WTC11 (cell line): ENCODE measurements at places on chromosomes 5 and 9. TPM values are rescaled to one million over a fixed set of nuclear protein-coding genes. Genes with fewer than 3 reads are reported as not detected.

ANKRD34B gene
- total RNA-seq: 1.6 to 3.6 TPM (median 3.4 TPM) in 3 replicates

CCNB1 gene
- total RNA-seq: 277 to 312 TPM (median 282 TPM) in 3 replicates

DNA sequence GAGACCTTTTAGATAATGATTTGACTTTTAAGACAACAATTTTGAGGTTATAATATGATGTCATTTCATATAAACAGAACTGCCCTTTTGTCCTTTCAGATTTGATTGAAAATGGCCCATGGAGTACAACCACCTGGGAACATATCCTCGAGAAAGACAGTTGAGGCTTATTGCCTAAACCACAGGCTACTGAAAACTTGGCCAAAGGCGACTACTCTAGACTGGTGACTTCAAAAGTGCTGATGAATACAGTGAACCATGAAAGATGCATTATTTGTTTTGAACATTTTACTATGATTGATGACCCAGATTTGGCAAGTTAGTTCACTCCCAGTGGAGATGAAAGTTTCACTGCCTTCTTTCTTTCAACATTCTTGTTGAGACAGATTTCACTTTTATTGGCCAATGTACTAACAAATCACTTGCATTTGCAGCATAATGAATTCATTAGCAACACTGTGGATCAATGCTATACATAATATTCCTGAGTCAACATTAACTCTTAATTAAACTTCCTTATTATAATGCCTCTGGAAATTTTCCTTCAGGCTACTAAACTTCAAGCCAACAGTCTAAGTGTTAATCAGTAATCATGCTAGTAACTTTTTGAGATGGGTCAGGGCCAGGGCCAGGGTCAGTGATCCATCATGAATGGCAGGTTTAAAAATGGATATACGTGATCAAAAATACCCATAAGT lies 480.3 kb downstream of the RAB3C start:
- no peak for DNase-seq
- no peak overlapping the region for H3K4me3 ChIP-seq
- H3K4me1 ChIP-seq: peaks cover 10% of the 10 kb centered on the region
- peaks cover 7% of the 10 kb centered on the region for H3K27me3 ChIP-seq
- no peaks in the 10 kb centered on the region for H3K36me3 ChIP-seq

DNA sequence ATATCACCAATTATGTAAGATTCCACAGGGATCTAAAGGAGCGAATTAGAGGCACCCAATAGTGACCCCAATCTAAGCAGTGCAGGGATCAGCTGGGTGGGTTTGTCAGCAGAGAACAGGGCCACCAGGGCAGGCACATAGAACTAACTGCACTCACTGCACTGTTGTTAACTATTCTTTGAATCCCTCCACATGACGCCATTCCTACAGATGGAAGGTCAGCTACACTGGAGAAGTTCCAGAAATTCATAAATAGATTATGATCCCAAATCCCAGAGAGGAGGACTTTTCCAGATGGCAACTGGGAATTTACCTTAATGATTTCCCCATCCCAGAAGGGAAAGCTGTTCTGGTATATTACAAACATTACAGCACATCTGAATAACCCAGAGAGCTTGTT lies 84.2 kb downstream of the THBS4 start:
- H3K27me3 ChIP-seq: no peaks in the 10 kb centered on the region
- no peak for DNase-seq
- H3K4me3 ChIP-seq: no peak overlapping the region
- peaks cover 16% of the 10 kb centered on the region for H3K36me3 ChIP-seq
- no peak overlapping the region for H3K27ac ChIP-seq

- H3K36me3 ChIP-seq: no peaks in the 10 kb centered on the region
- peaks cover 34% of the 10 kb centered on the region for H3K4me1 ChIP-seq
- DNase-seq: no peak
- no peak overlapping the region for H3K4me3 ChIP-seq
- no peak overlapping the region for H3K27ac ChIP-seq
These were observed 131.1 kb downstream of the TLE1 start for GRCh38 chr9:81558091-81558830.

DNA sequence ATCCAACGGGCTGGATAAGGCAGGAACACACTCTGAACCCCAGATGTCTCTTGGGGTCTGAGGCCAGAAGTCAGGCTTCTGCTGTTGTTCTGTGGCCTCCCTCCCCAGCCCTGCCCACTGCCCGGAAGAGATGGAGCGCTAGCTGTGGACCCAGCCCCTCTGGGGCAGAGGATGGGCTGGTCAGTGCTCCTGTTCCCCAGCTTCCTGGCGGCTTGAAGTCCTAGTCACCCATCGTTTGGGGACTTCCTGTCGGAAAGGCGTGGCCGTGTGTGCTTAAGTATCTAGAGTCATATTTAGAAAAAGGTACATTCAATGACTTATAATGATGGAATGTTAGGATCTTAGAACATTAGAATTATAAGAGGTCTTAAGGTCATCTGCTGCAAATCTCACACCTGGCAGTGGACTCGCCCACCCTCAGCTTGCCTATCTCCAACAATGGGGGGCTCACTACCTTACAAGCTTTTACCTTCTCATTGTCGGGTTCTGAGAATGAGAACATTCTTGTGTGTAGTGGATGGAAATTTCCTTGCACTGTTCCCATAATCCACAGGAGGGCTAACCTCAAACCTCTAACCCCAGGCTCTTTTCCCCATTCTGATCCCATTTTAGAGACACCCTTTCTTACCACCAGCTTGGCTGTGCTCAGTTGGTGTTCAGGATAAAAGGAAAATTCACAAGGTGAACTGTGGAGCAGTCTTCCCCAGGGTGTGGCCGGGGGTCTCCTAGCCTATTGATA lies 13.4 kb upstream of the AIF1L start:
- no peak for DNase-seq
- no peak overlapping the region for H3K4me3 ChIP-seq
- no peaks in the 10 kb centered on the region; the same call in 1 of the 2 replicates for H3K36me3 ChIP-seq
- no peaks in the 10 kb centered on the region for H3K27me3 ChIP-seq
- no peaks in the 10 kb centered on the region for H3K4me1 ChIP-seq
- no peak overlapping the region for H3K27ac ChIP-seq

DNA sequence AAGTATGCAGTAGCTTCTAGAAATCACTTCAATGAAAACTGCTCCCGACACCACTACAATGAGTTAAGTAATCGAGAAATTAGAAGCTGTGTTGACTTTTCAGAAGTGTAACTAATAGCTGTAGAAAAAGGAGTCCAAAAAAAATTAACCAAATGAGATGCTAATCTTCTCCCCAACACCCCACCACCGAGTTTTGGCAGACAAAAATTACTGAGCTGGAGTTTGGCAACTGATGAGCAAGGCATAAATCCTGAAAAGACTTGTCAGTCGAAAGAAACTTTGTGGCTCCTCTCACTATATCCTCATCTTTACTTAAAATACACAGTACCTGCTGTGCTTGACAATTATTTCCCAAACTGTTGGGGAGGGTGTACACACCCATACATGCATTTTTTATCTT lies 191.9 kb downstream of the EBF1 start:
- no peaks in the 10 kb centered on the region for H3K27me3 ChIP-seq
- no peaks in the 10 kb centered on the region for H3K36me3 ChIP-seq

DNA sequence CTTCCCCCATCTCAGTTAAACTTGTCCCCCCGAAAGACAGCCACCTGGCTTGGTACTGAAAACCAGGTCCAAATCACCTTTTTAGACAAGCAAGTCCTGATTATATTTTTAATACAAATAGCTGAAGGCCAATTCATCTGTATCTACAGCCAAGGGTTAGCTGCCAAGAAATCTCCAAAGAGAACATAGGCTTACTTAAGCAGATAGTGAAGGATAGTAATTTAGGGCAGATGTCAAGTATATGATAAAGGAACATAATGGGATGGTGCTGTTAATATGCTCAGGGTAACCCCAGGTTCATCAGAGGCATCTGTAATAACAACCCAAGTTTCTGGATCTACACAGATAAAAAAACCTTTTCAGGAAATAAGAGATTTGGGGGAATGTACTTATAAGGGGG lies 133.0 kb downstream of the EBF1 start:
- peaks cover 38% of the 10 kb centered on the region for H3K27me3 ChIP-seq
- no peaks in the 10 kb centered on the region for H3K4me1 ChIP-seq
- H3K36me3 ChIP-seq: no peaks in the 10 kb centered on the region
- no peak overlapping the region for H3K27ac ChIP-seq
- H3K4me3 ChIP-seq: no peak overlapping the region

- H3K36me3 ChIP-seq: no peaks in the 10 kb centered on the region
- DNase-seq: no peak
- peaks cover 14% of the 10 kb centered on the region for H3K4me1 ChIP-seq
- H3K27ac ChIP-seq: no peak overlapping the region
- H3K4me3 ChIP-seq: no peak overlapping the region
These were observed 166.3 kb downstream of the ATP10B start for GRCh38 chr5:160685695-160686094.

FAM200C gene
- 5.4 to 7.2 TPM (median 6.3 TPM) in 3 replicates for total RNA-seq

GRCh38 chr9:3526997-3527940 lies 1.5 kb upstream of the RFX3 start:
- H3K4me1 ChIP-seq: peaks cover 47% of the 10 kb centered on the region
- peak overlapping the region; percentile 100 for H3K27ac ChIP-seq
- DNase-seq: no peak
- peak overlapping the region; percentile 98 for H3K4me3 ChIP-seq

- H3K36me3 ChIP-seq: no peaks in the 10 kb centered on the region
- no peak overlapping the region for H3K27ac ChIP-seq
- no peak for DNase-seq
- no peak overlapping the region for H3K4me3 ChIP-seq
- H3K4me1 ChIP-seq: peaks cover 3% of the 10 kb centered on the region; the same call in 1 of the 2 replicates
- H3K27me3 ChIP-seq: peaks cover 18% of the 10 kb centered on the region
These were observed 136.6 kb downstream of the GAPVD1 start for GRCh38 chr9:125398243-125398642.

NIPAL4 gene
- total RNA-seq: 0.11 TPM in 1 of 3 replicates, not detected in the others

DNA sequence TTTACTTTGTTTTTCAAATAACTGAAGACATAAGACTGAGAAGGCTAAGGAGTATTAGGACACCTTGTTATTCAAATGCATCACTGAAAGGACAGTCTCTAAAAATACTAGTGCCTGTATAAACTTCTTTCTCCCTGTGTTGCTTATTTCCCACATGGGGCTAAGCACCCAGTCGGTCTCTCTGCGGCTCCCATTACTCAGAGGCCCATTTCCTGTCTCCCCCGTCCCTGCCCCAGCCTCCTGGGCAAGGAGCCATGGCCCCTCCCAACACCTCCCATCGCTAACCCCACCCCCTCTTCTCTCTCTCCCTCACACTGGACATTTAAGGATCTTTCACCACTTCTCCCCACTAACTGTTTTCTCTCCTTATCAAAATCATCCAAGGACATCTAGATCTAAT lies 81.9 kb downstream of the EBF1 start:
- peaks cover 49% of the 10 kb centered on the region for H3K4me1 ChIP-seq
- DNase-seq: peak; percentile 51
- H3K27me3 ChIP-seq: peaks cover 3% of the 10 kb centered on the region; the same call in 1 of the 2 replicates
- no peak overlapping the region for H3K4me3 ChIP-seq

GRCh38 chr5:170832241-170832640 lies 29.6 kb upstream of the RANBP17 start:
- H3K36me3 ChIP-seq: peaks cover 22% of the 10 kb centered on the region
- peak; percentile 20 for DNase-seq
- H3K4me3 ChIP-seq: no peak overlapping the region
- H3K27ac ChIP-seq: no peak overlapping the region
- H3K4me1 ChIP-seq: peaks cover 13% of the 10 kb centered on the region
- H3K27me3 ChIP-seq: no peaks in the 10 kb centered on the region

DNA sequence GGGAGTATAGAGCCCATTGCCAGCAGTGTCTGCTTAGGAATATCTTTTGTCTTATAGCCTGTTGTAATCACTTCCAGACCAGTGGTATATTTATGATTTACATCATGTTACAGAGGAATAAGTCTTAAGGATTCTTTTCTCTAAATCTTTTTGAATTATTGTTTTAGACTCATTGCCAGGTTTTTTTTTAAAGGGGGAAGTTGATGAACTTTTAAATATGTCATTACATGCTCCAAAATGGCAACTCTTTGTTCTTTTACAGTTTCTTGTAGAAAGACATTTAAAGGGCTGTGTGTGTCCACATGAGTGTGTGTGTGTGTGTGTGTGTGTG lies 59.4 kb upstream of the NFIB start:
- no peak for DNase-seq
- H3K36me3 ChIP-seq: peaks cover 3% of the 10 kb centered on the region; the same call in 1 of the 2 replicates
- H3K27me3 ChIP-seq: no peaks in the 10 kb centered on the region
- peaks cover 21% of the 10 kb centered on the region for H3K4me1 ChIP-seq
- no peak overlapping the region; the same call in 1 of the 2 replicates for H3K27ac ChIP-seq
- H3K4me3 ChIP-seq: no peak overlapping the region

GRCh38 chr9:92468206-92468605 lies 14.1 kb downstream of the ASPN start:
- H3K36me3 ChIP-seq: no peaks in the 10 kb centered on the region
- DNase-seq: no peak
- H3K4me1 ChIP-seq: no peaks in the 10 kb centered on the region
- H3K27ac ChIP-seq: no peak overlapping the region
- H3K27me3 ChIP-seq: no peaks in the 10 kb centered on the region
